ENCODE measurements at places on chromosomes 12 and 14.

DNA sequence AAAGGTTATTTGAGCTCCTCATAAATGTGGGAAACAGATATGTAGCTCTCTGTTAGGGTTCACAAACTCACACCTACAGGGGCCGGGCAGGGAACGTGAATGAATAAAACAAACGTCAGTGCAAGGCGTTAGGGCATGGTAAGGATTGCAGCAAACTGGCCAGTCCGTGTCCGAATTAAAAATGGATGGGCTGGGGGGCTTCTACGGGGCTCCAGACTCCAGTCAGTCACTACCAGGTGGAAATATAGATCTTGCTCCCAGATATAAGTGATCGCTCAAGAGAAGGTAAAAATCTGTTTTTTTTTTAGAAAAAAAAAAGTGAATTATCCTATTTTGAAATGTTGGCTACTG, 333.1 kb downstream of the MED13L start:
- DNase-seq, result no peak

DNA sequence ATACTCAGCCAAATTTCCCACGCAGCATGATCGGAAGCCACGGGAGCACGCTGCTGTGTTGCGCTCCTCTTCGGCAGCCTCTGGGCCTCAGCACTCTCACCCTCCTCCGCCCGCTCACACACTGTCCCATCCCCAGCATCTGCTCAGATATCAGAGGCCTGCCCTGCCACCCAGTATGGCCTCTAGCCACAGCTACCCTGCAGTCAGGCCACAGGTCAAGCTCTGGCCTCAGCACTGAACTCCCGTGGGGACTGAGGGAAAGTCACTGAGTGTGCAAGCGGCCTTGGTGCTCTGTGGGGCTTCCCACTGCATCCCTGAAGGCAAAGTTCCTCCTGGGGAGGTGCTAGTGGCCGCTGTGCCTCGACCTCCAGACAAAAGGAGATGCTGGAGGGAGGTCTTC, 2.0 kb downstream of the KRT77 start:
- no peak for DNase-seq

DNA sequence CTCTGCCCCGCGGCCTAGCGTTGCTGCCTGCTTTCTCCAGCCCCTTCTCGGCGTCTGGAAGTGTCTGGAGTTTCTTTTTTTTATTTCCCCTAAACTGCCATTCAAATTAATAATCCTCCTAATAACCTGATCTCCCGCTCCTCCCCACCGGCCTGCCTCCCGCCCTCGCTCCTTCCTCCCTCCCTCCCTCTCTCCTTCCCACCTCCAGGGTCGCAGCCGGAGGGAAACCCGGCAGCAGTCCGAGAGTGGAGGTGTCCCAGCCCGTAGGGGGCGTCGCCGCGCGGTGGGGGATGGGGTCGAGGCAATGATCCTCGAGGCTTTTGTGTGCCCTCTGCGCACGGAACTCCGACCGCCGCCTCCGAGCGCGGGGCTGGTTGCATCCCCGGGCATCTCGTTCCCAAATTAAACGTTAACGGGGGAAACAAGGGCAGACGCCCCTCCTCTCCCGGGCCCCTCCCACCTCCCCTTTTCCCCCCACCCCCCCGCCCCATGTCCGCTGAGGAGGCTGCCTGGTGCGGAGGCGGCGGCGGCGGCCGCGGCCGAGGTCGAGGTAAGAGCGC, 1.0 kb upstream of the SOCS2 start:
- DNase-seq, result peak; percentile 78

GRCh38 chr12:13218641-13219040, 22.1 kb downstream of the EMP1 start:
- no peak for DNase-seq

GRCh38 chr12:6953442-6954315, 2.5 kb downstream of the PTPN6 start:
- DNase-seq, result peak; percentile 91

DNA sequence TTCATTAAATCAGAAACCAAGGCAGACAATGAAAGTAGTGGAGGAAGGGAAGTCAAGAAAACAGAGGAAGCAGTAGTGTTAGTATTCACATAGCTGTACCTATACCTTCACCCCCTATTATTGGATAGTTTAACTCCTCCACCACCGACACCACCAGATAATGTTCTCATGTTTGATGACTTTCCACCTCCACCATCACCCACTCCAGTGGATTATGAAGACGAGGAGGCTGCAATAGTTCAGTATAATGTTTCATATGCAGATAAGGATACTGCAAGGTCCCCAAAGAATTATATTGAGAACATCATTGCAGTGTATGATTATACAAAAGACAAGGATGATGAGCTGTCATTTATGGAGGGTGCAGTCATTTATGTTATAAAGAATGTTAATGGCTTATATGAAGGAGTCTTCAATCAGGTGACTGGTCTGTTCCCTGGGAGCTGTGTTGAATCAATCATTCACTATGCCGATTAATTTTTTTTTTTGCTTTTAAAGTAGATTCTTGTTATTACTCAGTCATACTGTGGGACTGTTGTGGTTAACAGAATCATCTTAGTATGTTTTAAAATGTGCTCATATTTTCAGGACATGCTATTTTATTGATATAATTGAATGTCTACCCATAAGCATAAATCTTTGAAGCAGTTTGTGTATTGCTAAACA, 32.2 kb upstream of the KTN1 start:
- DNase-seq, result no peak

GRCh38 chr14:55599250-55599879, 19.4 kb downstream of the KTN1 start:
- DNase-seq, result no peak

Measured in stimulated activated naive CD8-positive, alpha-beta T cell treated with anti-CD3 and anti-CD28 coated beads, Interleukin-15, Interleukin-2, amounts not matched to agents 100 U/mL and 50 U/mL, for 24 hours (primary cell).